Daoy (cell line): ENCODE measurements at places on chromosomes 5 and 9.

DNA sequence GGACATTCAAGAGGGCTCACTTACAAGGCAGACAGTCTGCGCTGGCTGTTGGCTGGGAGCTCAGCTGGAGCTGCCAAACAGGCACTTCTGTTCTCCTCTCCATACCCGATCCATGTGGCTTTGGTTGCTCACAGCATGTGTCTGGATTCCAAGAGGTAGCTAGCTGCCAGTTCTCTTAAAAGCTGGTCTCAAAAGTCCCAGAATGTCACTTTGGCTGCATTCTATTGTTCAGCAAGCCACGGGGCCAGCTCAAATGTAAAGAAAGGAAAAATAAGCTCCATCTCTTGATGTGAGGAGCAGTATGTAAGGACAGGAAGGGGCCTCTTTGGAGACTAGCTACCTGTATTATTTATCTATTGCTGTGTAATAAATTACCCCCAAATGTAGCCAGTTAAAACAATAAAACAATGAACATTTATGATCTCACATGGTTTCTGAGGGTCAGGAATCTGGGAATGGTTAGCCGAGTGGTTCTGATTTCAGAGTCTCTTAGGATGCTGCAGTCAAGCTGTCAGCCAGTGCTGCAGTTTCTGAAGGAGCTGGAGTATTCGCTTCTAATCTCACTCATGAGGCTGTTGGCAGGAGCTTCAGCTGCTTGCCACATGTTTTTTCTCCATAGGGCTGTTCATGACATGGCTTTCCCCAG is 112.7 kb upstream of the CLINT1 start:
- DNase-seq: no peak

- no peak for DNase-seq
Measured at GRCh38 chr9:112680731-112681402, 37.0 kb downstream of the INIP start.

GRCh38 chr5:150503977-150504620 is 3.8 kb upstream of the NDST1 start:
- DNase-seq: no peak

DNA sequence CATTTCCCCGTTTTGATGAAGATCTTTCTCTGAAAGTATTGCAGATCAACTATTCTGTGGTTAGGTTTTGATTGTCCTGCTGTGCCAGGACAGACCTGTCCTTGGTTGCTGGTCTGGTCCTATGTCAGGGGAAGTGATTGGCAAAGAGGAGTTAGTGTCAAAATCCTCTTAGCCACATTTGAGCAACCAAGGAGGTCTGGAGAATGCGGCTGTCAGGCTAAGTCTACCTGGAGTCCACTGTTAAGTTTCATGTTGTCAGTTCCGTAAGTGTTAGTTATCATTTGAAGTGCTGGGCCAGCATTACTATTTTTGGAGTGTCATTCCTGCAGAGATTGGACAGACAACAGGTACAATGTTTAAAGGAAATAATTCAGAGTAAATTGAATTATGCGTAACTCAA is 62.3 kb downstream of the UBE2QL1 start:
- no peak for DNase-seq

GRCh38 chr5:100898504-100899346 is 4.4 kb downstream of the ST8SIA4 start:
- DNase-seq: no peak

GRCh38 chr5:174581894-174582293 is 142.5 kb upstream of the MSX2 start:
- DNase-seq: no peak

GRCh38 chr9:27247756-27248155 is 49.2 kb downstream of the EQTN start:
- peak; percentile 88 for DNase-seq

DNA sequence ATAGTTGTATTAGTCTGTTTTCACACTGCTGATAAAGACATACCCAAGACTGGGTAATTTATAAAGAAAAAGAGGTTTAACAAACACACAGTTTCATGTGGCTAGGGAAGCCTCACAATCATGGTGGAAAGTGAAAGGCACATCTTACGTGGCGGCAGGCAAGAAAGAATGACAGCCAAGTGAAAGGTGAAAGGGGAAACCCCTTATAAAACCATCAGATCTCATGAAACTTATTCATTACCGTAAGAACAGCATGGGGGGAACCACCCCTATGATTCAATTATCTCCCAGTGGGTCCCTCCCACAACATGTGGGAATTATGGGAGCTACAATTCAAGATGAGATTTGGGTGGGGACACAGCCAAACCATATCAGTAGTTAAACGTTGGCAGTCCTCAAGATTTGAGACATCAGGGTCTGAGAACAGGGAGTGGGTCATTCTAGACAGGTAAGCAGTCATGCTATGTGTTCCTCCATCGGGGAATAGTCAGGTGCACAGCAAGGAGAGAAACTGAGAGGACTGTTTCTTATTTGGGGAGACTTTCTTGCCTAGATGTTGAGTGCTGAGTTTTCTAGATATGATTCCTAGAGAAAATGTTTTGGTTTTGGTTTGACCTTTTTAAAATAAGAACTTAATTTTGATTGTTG is 45.8 kb upstream of the ENTREP1 start:
- no peak for DNase-seq

DNA sequence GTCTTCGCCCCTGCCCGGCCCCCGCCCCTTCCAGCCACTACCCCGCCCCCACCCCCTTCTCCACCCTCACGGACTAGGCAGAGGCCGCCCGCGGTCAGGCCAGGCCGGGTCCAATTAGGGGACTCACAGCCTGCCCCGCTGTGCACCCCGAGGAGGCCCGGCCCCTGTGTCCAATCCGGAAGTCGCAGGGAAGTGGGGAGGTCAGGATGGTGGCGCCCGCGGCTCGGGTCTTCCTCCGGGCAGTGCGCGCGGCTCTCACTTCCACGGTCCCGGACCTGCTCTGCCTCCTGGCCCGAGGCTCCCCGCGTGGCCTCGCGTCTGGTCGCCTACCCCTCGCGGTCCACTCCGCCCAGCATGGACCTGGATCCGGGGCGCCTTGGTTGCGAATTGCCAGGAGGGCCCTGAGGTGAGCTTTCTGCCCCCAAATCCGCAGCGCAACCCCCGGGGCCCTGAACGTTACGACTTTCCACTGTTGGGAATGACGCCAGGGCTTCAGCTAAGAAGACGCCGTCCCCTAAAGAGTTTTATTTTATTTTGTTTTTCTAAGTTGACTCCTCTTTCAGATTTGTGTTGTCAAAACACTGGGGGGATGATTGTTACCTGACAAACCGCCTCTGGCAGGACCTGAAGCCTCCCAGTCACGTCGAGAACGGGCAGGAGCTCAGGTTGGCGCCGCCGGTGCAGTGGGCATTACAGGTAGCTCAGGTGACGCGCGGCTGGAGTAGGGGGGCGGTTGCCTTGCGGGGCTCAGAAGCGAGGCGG is 763 bp upstream of the IRX2 start:
- peak; percentile 67 for DNase-seq

- no peak for DNase-seq
Measured at GRCh38 chr5:130164966-130165365, 260.7 kb downstream of the CHSY3 start.

DNA sequence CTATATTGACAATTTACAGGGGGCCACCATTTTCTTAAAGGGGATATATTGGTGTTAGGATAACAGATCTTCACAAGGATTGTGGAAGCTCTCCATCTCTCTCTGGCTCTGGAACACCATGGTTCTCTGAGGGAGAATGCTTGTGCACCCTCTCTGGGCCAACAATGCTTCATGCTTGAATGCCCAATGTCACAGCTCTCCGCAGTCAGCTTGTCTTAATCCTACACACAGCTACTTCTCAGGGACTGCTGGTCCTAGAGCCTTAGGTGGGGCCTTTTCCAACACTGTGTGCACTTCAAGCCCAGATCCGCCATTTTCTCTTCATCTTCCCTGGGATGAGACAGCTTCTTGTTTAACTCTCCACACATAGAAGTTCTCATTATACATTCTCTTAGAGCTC is 6.9 kb upstream of the PDLIM4 start:
- no peak for DNase-seq

DNA sequence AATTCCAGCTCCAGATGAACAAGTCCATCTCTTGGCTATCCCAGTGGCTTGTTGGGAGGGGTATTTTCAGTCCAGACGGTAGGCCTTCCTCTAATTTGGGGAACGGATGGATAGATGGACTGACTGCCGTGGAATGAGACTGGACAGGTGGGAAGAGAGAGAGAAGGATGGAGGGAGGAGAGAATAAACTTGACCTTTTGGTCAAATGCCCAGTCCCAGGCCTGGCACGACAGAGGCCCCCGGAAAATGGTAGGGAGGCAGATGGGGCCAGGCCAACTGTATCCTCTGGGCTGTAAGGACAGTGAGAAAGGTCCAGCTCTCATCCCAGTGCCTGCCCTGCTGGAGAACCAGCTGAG is 1.1 kb downstream of the BHMT start:
- DNase-seq: no peak

DNA sequence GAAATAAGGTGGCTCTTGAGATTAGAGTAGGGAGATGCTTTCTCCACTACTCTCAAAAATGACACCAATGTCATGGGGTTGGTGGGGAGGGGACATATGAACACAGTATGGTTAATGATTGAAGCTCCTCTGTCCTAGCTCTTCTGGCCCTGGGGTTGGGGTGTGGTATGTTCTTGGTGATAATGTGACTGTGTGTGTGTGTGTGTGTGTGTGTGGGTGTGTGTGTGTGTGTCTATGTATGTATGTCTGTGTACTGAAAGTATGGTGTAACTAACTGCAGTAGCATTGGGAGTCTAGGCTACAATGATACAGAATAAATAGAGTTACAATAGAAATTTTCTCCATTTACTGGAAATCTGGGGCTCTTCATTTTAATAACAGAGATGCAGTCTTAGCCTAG is 121.0 kb upstream of the CD180 start:
- no peak for DNase-seq

GRCh38 chr9:133870598-133871595 is 121.2 kb downstream of the VAV2 start:
- DNase-seq: no peak

DNA sequence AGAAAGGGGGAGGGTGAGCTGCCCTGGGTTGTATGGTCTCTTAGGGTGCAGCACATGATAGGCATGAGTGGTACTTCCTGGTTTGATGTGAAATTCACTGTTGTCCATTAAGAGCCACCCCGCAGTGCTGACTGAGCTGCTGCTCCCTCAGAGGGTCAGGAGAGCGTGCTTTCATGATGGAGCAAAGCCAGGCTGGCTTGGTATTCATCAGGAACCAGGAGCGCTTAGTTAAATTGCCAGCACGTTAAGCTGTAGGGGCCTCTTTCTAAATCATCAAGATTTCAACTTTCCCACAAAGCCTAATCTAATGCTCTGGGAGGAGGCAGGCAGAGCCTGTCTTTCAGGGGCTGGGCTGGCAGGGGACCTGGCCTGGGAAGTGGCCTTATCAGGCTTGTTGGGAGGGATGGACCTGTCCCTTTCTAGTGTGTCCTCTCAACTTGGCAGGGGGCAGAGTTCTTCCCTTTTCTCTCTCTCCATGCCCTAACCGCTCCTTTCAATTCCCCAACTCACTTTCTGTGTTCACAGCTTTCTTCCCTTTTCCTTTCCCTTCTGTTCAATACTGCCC is 7.9 kb downstream of the CYSTM1 start:
- peak; percentile 50 for DNase-seq

DNA sequence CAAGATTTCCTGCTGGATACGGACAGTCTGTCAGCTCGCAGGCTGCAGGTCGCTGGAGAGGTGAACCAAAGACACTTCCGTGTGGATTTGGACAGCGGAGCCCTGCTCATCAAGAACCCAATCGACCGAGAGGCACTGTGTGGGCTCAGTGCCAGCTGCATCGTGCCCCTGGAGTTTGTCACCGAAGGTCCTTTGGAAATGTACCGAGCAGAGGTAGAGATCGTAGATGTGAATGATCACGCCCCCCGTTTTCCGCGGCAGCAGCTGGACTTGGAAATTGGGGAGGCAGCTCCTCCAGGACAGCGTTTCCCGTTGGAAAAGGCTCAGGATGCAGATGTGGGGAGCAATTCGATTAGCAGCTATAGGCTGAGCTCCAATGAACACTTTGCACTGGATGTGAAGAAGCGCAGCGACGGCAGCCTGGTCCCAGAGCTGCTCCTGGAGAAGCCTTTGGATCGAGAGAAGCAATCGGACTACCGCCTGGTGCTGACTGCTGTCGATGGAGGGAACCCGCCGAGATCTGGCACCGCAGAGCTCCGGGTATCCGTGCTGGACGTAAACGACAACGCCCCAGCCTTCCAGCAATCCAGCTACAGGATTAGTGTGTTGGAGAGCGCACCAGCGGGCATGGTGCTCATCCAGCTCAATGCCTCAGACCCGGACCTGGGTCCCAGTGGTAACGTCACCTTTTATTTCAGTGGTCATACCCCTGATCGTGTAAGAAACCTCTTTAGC is 658 bp downstream of the PCDHGC4 start:
- no peak for DNase-seq

DNA sequence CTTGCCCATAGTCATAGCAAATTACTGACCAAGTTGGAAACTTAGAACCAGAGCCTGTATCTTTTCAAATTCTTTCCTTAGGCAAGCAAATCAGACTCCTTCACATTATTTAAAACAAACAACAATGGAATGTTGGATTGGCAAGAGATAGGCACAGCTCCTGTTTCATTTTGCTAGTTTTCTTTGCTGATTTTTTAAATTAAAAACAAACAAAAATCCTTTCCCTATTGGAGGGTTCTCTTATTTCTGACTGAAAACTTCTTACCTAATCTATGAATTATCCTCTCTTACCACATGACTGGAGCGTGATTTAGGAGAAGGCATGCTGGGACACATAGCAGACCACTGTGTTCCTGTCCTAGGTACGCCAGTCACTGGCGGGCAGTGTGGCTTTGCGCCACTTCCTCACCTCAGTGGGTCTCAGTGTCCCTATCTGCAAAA is 63.0 kb downstream of the TTC39B start:
- DNase-seq: no peak

DNA sequence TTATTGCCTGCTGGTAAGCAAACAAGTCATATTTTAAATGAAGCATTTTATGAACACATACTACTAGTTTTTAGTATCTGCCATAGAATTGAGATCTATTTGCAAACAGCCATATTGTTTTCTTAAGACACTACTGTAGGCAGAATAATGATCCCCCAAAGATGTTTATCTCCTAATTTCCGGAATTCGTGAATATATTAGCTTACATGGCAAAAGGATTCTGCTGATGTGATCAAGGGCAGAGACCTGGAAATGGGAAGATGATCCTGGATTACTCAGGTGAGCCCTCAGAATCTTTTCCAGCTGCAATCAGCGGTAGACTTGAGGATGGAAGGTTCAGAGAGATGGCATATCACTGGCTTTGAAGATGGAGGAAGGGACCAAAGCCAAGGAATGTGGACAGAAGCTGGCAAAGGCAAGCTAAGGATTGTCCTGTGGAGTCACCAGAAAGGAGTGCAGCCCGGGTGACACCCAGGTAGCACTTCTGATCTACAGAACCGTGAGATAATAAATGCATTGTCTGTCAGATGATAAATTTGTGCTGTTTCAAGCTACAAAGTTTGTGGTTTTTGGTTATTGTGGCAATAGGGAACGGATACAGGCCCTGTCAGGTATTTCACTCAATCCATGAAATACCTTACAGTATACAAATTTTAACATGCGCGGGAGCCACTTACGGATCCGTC is 1.0 kb upstream of the ERCC6L2 start:
- DNase-seq: peak; percentile 26

- no peak for DNase-seq
Measured at GRCh38 chr9:99626426-99626825, 195.3 kb upstream of the NR4A3 start.
